MM.1S (cell line): ENCODE measurements at places on chromosomes 1 and 21.

GRCh38 chr21:19553919-19554615, 1150.5 kb upstream of the TMPRSS15 start:
- no peaks in the 10 kb centered on the region for H3K36me3 ChIP-seq
- no peak overlapping the region for H3K4me3 ChIP-seq
- no peak overlapping the region for H3K27ac ChIP-seq
- H3K4me1 ChIP-seq: no peaks in the 10 kb centered on the region

GRCh38 chr1:21550097-21550496, 40.9 kb downstream of the ALPL start:
- no peaks in the 10 kb centered on the region for H3K36me3 ChIP-seq
- H3K4me3 ChIP-seq: no peak overlapping the region
- no peak for DNase-seq
- no peaks in the 10 kb centered on the region for H3K4me1 ChIP-seq

- no peak overlapping the region for H3K27ac ChIP-seq
- H3K27me3 ChIP-seq: peaks cover 99% of the 10 kb centered on the region
- DNase-seq: peak; percentile 10
- H3K4me3 ChIP-seq: no peak overlapping the region
- no peaks in the 10 kb centered on the region for H3K36me3 ChIP-seq
- no peaks in the 10 kb centered on the region for H3K4me1 ChIP-seq
Measured at GRCh38 chr1:29332204-29332603, 95.9 kb downstream of the PTPRU start.

DNA sequence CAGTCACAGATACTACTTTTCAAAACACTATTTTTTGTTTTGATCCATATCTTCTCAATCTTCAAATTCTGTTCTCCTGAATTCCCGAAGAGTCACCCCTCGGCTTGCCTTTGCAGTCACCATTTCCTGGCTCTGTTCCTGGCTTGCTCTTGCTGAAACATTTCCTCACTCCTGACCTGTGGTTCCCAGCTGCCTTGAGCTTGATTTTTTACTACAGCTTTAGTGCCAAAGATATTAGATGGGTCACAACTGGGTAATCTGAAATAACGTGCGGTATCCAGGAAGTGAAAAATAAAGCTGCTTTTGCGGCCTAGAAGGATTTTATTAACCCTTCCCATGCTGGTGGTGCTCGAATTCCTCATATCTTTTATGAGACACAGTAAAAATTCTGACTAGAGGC, 318.8 kb downstream of the PCP4 start:
- H3K27ac ChIP-seq: no peak overlapping the region
- no peaks in the 10 kb centered on the region for H3K27me3 ChIP-seq
- no peaks in the 10 kb centered on the region for H3K4me1 ChIP-seq
- no peak for DNase-seq
- H3K4me3 ChIP-seq: no peak overlapping the region

DNA sequence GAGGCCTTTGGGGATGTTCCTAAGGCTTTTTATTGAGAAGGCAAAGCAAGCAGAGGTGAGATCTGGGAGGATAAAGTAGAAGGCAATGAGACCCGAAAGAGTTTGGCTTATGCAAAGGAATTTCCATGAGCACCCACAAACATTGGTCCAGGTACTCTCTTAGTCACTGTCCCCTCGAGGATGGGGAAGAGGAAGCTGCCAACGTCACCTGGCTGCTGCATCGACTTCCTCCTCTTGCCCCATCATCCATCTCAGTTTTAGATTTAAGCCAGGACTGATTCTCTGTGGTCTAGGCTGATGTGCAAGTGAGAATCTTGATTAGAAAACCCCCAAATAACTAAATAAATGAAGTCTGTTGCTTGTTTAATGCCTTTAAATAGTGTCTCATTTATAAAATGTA, 28.7 kb downstream of the RUNX1 start:
- no peaks in the 10 kb centered on the region for H3K27me3 ChIP-seq
- no peak for DNase-seq
- no peak overlapping the region for H3K4me3 ChIP-seq
- H3K27ac ChIP-seq: no peak overlapping the region
- no peaks in the 10 kb centered on the region for H3K36me3 ChIP-seq
